ENCODE measurements at places on chromosomes 4 and X. TPM values are rescaled to one million over a fixed set of nuclear protein-coding genes. Genes with fewer than 3 reads are reported as not detected.

NEUROG2 gene
- not detected for total RNA-seq

WNK3 gene
- 12.5 TPM for total RNA-seq

FAM53A gene
- total RNA-seq, result 5.2 TPM

REELD1 gene
- total RNA-seq, result not detected

FANCB gene
- 1.9 TPM for total RNA-seq

MAGEB2 gene
- total RNA-seq, result not detected

CAPN6 gene
- total RNA-seq, result 24.4 TPM

GABRG1 gene
- total RNA-seq, result not detected

NUDT10 gene
- total RNA-seq, result 5.3 TPM

GRIPAP1 gene
- total RNA-seq, result 17.8 TPM

CNKSR2 gene
- total RNA-seq, result 10.3 TPM

ZFP92 gene
- total RNA-seq, result 1.2 TPM

STPG2 gene
- 0.24 TPM for total RNA-seq
